NCI-H510A (cell line): ENCODE measurements at places on chromosomes 7 and 10.
A peak's percentile ranks its signal among the peaks of the same experiment; 100 is the strongest.

- no peak for DNase-seq
Measured at GRCh38 chr7:105187302-105188169, 173.5 kb downstream of the KMT2E start.

GRCh38 chr7:129889133-129889844, 63.5 kb downstream of the UBE2H start:
- DNase-seq, result peak; percentile 27

DNA sequence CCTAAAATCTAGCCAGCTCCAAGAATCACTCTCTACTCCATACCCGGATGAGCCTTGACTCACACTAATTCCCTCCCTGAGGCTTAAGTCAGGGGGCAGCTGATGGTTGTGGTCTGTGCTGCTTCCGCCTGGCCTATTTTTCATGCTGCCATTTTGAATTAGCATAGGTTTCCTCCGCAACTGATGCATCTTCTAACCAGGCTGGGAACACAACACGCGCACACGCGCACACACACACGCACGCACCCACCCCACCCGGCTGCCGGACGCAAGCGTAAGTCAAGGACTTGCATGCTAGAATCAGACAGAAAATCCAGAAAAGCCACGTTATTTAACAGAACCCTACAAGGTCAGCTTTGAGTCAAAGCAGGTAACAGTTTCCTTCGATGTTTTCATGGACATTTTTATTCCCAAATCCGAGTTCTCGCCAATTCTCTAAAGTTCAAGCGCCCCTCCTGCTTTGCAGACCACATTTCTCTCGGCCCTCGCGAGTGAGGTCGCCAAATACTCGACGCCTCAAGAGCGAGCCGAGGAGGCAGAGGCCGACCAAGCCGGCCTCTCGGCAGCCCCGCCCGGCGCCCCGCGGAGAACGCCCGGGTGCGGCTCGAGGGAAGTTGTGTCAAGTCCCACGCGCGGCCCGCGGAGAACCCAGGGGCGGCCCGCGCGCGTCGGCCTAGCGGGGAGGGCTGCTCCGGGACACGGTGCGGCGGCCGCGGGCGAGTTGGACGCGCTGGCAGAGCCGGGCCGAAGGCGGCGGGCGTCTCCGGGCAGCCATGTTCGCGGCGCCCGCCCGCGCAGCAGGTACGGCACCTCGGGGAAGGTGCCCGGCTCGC, 961 bp downstream of the SCRN1 start:
- peak; percentile 17 for DNase-seq

- no peak for DNase-seq
Measured at GRCh38 chr7:98286093-98286539, 4.6 kb downstream of the BRI3 start.

GRCh38 chr7:108114117-108114841, 15.9 kb downstream of the LAMB4 start:
- DNase-seq, result no peak

GRCh38 chr7:127924874-127925273, 106.4 kb downstream of the LRRC4 start:
- no peak for DNase-seq

- DNase-seq, result no peak
Measured at GRCh38 chr10:529468-530230, 159.8 kb downstream of the DIP2C start.

- DNase-seq, result no peak
Measured at GRCh38 chr10:31103112-31103511, 71.4 kb upstream of the ZNF438 start.

GRCh38 chr10:27819781-27820531, 74.3 kb upstream of the MKX start:
- no peak for DNase-seq

DNA sequence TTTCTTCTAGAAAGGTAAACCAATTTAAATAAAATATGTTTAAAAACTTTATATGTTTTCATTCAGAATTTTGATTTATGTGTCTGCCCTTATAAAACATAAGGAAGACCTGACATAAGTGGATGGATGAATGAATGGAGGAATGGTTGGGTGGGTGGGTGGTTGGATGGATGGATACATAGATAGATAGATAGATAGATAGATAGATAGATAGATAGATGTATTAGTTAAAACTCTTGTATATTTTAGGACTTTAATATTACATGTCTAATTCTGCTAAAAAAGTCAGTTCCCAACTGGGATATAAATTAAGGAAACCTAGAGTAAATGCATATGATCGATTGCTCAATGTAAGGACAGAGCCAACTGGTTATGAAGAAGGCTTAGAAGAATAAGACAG, 156.3 kb upstream of the WNT16 start:
- DNase-seq, result no peak
